ENCODE measurements at places on chromosomes 3 and 15.

DNA sequence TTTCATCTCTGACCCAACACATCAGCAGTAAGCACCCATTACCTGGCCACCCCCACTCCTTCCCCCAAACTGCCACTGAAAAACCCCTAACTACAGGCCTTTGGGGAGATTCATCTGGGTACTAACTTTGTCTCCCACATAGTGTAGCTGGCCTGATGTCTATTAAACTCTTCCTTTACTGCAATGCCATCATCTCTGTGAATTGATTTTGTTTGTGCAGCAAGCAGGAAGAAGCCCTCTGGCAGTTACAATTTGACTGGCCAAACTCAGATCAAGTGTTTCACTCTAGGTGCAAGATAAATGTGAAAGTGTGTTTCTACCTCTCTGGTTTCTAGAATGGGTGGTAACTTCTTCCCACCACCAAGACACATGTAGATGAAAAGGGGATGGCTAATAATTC lies 26.7 kb upstream of the OR5K4 start:
- DNase-seq: no peak

- DNase-seq: no peak
Observed at GRCh38 chr3:15271030-15271429, 61.4 kb downstream of the SH3BP5 start.

- no peak for DNase-seq
Observed at GRCh38 chr3:65984975-65985374, 53.7 kb downstream of the MAGI1 start.

GRCh38 chr3:96844204-96844514 lies 29.8 kb downstream of the EPHA6 start:
- no peak for DNase-seq

DNA sequence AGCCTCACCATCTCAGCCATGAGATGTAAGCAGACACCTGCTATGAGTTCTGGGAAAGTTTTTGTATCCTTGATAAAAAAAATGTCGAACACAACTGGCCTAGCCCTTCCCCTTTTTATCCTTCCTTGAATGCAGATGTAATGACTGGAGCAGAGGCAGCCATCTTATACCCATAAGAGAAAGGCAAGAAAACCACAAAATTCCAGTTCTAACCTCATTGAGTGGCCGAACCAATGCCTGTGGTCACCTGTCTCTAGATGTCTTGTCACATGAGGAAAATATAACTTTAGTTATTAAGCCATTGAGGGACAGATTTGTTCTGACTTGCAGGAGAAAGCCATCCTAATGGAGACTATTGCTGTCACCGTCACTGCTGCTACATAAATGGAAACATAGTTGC lies 80.4 kb upstream of the SLC6A6 start:
- DNase-seq: no peak
